ENCODE measurements at places on chromosomes 16 and 17.

- DNase-seq, result no peak
Observed at GRCh38 chr16:68005211-68005610, 5.9 kb upstream of the DPEP2 start.

DNA sequence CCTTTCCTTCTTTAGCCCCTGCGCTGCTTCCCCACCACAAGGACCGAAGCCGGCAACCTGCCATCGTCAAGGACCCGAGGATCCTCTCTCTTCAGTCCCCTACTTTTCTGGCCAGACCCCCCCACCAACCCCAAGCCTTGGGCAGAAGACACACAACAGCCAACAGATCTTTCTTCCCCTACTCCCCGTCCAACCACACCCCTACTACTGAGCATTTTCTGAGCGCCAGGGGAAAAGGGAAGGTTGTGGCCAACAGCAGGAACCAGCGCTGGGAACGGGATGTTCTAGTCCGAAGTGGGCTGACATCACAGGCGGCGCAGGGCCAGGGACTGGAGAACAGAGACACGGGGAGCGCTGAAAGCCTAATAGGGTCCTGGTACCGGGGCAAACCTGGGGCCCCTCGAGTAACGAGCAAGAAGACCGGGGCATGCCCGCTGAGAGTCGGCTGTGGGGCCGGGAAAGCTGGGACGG, 528 bp downstream of the PER1 start:
- no peak for DNase-seq

- DNase-seq, result no peak
Observed at GRCh38 chr17:31550389-31551056, 159.0 kb downstream of the RAB11FIP4 start.

- DNase-seq, result no peak
Observed at GRCh38 chr17:66498580-66498979, 196.2 kb downstream of the PRKCA start.

DNA sequence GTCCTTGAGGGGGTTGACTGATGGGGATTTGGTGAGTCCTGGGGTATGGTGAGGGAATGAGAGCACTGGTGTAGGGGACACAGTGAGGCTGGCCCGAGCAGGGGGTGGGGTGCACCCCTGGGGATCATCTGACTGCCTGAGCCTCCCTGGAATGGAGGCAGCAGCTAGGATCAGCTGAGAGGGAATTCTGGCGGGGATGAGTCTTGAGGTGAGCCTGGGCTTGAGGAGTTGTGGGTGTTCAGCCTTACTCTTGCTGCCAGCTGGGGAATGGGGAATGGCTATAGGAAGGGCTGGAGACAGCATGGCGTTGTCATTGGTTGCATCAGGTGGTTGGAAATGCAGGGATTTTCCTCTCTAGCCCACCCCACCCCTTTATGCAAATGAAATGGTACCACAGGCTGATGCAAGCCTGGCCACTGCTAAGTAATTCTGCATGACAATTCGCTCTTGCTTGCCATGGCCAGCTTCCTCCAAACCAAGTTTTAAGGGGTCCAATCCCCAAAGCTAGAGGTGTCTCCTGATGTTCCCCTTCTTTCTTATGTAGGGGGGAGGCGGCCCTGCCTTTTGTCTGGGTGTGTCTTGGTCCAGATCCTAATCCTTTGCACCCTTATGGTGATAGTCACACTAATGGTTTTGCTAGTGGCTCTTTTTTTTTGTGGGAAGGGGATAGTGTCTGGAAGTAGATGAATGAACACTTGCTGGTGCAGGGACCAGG, 7.5 kb downstream of the NFE2L1 start:
- peak; percentile 70 for DNase-seq

DNA sequence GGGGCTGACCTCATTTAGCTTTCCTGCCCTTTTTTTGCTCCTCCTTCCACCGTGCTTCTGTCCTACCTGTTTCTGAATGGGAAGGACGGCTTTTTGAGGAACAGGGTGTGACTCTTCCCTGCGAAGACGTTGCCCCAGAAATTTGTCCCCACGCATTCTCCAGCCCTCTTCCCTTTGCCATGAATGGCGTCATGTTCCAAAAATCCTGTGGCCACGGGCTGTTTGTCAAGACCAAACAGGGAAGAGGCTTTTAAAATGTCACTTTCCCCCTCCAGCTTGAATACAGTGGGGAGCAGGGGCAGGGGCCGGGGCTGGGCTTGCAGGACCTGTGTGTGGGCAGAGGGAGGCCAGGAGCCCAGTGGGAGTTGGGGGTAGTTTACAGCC, 13.9 kb downstream of the MPRIP start:
- DNase-seq, result no peak

DNA sequence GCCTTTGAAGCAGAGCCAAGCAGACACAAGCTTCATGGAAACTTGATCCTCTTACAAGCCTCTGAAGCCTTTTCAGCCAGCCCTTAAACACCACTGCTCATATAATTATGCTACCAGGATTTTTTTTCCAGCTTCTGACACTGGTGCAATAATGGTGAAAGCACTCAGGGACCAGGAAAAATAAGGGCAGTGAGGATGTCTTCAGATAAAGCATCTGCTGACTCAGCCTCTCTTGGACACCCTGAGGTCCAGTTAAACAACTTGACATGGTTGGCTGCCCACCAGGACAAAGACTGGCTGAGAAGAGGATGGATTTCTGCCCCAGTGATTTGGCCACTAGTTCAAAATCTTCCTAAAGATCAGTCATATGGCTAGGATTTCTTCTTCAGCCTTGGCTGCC, 124.2 kb upstream of the N4BP1 start:
- no peak for DNase-seq

- no peak for DNase-seq
Observed at GRCh38 chr16:83623892-83624291, 183.9 kb upstream of the HSBP1 start.

DNA sequence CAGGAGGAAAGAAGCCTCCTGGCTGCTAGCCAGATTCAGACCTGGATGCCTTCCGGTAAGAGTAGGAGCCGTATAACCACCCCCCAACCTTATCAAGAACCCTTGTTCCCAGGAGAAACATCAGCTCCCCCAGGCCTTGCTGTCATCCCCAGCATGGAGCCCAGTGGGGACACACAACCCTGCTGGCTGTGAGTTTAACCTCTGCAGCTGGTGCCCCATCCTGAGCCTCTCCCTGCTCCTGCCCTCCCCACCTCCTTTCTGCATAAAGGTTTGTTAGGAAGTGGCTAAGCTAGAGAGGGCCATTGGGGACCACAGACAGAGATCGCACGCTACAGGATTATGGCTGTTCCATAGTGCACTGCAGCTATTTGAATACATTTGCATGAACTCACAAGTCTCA, 55.5 kb upstream of the RPL38 start:
- DNase-seq, result no peak

- DNase-seq, result no peak
Observed at GRCh38 chr16:83051451-83051850, 424.7 kb downstream of the CDH13 start.

DNA sequence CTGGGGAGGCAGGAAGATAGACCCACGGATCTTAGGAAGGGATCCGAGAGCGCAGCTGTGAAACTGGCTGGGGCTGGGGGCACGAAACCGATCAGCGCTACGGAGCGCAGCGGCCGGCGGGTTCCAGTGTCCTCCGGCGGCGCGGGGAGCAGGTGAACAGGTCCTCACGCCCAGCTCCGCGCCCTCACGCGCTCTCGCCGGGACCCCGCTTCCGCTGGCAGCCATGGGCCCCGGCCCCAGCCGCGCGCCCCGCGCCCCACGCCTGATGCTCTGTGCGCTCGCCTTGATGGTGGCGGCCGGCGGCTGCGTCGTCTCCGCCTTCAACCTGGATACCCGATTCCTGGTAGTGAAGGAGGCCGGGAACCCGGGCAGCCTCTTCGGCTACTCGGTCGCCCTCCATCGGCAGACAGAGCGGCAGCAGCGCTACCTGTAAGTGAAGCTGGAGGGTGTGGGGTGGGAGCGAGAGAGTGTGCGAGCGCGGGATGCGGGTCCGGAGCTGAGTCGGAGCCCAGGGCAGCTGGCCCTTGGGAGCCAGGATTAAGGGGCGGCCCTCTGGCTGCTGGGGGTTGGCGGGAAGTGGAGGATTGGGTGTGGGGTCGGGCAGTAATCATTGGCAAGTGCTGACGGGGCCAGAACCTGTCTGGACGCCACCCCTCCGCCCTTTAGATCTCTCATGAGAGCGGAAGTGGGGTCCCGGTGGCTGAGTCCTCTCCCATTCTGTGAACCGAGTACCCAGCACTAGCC, 479 bp downstream of the ITGA3 start:
- DNase-seq, result peak; percentile 77

DNA sequence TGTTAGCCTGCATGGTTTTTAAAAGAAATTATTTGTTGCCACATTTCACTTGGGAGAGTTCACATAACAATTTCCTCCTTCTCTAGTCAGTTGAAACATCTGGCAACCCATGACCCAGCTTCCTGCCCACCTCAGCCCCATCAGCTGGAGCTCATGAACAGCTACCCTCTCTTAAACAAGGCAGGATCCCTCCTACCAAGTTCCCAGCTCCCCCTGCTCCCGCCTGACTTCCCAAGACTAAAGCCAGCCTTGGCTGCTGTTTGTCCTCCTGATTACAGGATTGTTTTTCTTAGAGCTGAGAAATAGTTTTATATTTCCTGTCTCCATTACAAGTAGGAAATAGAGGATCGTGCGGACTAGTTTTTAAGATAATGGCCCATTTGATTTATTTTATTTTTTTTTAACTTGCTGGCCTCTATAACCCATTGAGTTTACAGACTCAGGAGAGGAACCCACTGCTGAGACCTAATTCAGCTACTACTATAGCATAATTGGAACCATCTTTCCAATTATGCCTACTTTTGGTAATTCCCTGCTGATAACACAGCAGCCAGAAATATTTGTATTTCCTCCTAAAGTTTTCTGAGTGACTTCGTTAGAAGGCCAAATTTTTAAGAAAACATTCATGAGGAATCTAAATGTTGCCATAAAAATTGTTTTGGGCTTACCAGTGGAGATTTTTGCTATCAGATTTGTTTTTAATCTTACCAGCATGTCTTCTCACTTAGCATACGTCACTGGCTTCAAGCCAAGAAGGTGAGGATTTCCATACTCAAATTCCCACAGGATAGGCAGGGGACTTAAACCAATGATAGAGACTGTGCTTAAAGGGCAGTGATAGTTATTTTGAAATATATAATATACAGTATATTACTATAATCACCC, 90.0 kb downstream of the ELAC2 start:
- no peak for DNase-seq

- no peak for DNase-seq
Observed at GRCh38 chr17:16433514-16433913, 18.1 kb downstream of the TRPV2 start.

DNA sequence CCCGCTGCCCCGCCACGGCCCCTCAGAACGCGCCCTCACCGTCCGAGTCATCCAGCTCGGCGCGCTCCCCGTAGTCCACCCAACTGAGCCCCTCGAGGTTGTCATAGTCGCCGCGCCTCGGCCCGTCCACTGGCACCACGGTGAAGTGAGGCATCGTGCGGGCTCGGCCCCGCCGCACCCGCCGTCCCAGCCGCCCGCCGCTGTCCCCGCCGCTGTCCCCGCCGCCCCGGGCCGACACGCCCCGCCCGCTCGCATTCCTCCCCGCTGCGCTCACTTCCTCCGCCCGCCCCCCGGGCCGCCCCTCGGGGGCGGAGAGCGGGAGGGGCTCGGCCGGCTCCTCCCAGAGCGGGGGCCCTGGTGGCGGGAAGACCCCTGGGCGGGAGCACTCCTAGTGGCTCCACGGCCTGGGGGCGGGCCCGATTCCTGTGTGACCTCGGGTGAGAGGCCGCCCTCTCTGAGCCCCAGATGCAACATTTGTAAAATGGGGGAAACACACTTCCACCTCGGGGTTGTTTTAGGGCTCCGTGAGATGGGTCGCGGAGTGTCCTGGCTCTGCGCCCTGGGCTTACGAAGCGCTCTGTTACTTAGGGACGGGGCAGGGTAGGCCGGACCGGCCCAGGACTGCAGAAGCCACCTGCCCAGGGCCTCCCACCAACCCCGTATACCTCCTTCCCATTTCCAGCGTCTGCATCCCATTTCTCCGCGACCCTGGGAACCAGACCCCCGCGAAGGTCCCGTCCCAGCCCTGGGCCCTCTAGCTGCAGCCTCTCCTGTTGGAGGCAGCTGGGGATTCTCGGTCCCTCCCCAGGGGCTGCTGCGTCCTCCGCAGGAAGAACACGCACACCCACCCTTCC, at the start of gene SLC12A4:
TSS of gene SLC12A4 (minus strand) at position 238 of the 854 bp plus-strand sequence. CDS start at position 154, 84 bp downstream.
- DNase-seq, result peak; percentile 90

GRCh38 chr16:74298104-74298503, 1.5 kb downstream of the PSMD7 start:
- DNase-seq, result no peak

DNA sequence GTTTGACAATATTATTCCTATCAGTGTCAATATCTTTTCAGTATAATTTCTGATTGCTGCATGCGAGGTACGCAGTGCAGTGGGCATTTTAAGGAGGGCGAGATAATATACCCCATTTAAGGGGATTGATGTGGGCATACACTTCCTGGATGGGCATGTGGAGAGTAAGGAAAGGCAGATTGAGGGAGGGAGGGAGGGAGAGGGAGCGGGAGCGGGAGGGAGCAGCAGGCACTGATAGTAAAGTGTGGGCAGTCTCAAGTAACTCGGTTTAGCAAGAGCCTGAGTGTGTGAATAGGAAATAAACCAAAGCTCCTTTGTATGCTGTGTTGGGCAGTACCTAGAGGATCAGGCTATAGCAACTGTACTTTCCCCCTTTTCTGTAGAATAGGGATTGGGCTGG, 5.1 kb downstream of the BPTF start:
- DNase-seq, result no peak

- DNase-seq, result no peak
Observed at GRCh38 chr16:66568355-66568754, 2.1 kb downstream of the CMTM1 start.

GRCh38 chr17:13598353-13599167, 3.2 kb downstream of the HS3ST3A1 start:
- DNase-seq, result no peak

DNA sequence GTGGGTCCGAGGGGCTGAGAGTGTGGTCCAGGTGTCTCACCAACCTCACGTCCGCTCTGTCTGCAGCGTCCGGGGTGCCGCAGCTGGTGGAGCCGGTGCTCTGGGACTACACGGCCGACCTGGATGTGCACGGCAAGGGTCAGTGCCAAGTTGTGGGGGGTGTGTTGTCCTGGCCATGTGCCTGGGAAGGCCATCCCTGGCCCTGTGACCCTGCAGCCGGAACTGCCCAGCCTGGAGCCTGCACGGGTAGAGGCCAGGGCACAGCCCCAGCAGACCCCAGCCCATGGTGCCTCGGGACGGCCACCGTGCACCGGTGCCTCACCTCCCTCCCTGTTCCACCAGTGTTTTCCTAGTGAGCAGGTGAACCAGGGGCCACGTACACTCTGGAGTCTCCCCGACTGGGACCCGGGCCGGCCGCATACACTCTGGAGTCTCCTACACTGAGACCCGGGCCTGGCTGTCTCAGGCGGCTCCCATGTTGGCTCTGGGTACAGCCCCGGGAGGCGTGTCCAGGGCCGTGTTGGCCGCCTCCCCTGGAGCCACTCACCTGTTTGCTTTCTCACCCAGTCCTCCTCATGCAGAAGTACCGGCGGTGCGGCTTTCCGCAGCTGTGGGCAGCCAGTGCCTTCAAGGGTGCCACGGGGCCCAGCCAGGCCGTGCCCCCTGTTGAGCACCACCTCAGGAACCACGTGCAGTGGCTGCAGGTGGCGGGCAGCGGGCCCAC, 13.8 kb downstream of the CYBC1 start:
- DNase-seq, result no peak

GRCh38 chr17:47850692-47851573, at the start of gene SP6:
TSS of gene SP6 (minus strand) at chr17:47851163. CDS start at chr17:47848429, 2,734 bp downstream.
- peak; percentile 60 for DNase-seq
